GM13977 (cell line): ENCODE measurements at places on chromosomes 16 and 17.

DNA sequence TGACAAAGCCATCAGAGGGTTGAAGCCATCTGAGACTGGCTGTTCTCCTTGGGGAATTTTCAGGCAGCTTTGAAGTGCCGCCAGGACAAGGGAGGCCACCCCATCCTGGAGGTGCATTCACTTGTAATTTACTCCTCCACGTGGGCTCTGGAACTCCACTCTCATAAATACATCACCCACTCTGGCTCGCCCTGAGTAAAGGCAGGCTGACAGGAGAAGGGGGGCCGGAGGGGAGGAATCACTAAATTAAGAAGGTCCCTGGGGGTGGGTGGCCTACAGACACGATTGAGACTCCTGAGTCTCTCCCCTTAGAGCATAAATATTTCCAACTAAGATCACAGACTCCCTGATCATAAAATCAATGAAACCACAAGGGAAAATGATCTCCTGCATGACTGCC is 56.3 kb upstream of the HNF1B start:
- DNase-seq = no peak

DNA sequence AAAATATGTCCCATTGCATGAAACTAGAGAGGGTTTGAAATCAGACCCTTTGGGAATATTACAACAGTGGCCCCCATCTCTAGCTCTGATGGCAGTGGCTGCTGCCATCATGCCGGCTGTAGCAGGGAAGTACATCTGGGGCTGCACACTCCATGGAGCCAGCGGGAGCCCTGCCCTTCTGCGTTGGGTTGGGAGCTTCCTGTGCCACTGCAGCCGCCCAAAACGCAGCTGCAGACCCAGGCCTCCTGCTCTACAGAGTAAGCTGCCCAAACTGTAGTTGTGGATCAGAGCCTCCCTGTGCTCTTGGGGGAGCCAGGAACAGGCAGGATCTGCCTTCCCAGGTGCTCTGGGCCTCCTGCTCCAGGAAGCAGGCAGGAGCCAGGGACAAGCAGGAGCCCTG is 450.0 kb downstream of the HS3ST3B1 start:
- no peak for DNase-seq

GRCh38 chr16:58654560-58655214 is 25.1 kb upstream of the CNOT1 start:
- no peak for DNase-seq

- DNase-seq = no peak
Observed at GRCh38 chr16:57125376-57125775, 33.0 kb downstream of the CPNE2 start.

GRCh38 chr17:79019632-79020584 is 4.1 kb upstream of the C1QTNF1 start:
- no peak for DNase-seq

DNA sequence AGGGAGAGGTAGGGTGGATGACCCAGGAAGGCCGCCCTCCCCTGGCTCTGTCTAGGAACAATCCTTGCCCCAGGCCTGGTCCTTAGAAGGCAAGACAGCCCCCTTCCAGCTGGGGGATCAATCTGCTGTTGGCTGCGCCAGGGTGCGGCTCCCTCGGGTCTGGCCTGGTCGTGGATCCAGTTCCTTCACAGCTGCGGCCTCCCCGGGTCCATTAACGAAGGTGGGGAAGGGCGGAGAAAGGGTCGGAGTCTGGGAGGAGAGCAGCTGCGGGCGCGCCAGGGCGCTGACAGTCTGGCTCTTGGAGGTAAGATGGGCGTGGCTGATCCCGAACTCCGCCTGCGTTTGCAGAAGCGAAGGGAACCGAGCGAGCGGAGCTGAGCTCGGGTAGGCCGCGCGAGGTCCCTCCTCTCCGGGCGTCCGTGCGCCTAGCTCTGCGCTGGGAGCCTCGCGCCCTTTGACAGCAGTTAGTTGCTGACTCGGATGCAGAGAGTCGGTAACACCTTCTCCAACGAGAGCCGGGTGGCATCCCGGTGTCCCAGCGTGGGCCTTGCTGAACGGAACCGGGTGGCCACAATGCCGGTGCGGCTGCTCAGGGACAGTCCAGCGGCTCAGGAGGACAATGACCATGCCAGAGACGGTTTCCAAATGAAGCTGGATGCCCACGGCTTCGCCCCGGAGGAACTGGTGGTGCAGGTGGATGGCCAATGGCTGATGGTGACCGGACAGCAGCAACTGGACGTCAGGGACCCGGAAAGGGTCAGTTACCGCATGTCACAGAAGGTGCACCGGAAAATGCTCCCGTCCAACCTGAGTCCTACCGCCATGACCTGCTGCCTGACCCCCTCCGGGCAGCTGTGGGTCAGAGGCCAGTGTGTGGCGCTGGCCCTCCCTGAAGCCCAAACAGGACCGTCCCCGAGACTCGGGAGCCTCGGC is at the start of gene HSPB9:
TSS of gene HSPB9 (plus strand) at position 434 of the 933 bp plus-strand sequence. CDS start at position 481, 47 bp downstream.
- DNase-seq = no peak

- DNase-seq = no peak
Observed at GRCh38 chr17:47878203-47879027, 17.6 kb upstream of the SP2 start.

DNA sequence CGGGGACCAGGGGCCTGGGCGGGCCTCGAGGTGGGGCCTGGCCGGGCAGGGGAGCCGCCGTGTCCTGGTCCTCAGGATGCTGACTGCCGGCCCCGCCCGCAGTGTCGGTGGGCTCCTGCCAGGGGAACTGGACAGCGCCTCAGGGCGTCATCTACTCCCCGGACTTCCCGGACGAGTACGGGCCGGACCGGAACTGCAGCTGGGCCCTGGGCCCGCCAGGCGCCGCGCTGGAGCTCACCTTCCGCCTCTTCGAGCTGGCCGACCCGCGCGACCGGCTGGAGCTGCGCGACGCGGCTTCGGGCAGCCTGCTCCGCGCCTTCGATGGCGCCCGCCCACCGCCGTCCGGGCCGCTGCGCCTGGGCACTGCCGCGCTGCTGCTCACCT is 2.3 kb upstream of the PAQR4 start:
- DNase-seq = no peak

DNA sequence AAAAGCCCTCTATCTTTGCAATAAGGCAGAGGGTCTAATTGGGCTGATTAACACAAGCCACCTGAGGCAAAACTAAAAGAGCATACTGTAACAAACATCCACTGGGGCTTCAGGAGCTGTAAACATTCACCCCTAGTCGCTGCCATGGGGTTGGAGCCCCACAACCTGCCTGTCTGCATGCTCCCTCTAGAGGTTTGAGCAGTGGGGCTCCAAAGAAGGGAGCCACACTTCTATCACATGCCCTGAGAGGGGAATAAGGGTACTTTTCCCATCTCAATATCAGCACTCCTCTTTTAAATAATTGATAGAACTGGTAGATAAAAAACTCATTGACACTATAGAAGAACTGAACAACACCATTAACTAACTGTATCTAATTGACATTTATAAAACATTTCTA is 130.1 kb upstream of the COX10 start:
- no peak for DNase-seq

GRCh38 chr16:89172171-89172527 is 601 bp downstream of the CDH15 start:
- DNase-seq = no peak

DNA sequence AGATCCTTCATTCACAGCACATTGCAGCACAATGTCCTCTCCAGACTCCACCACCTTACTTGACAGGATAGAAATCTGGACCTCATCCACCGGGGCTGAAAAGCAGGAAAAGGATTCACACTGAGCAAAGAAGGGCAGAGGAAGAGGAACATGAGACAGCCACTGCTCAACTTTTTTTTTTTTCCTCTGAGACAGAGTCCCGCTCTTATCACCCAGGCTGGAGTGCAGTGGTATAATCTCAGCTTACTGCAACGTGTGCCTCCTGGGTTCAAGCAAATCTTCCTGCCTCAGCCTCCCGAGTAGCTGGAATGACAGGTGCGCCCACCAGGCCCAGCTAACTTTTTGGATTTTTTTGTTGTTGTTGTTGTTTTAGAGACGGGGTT is 34.4 kb downstream of the PECAM1 start:
- DNase-seq = no peak

DNA sequence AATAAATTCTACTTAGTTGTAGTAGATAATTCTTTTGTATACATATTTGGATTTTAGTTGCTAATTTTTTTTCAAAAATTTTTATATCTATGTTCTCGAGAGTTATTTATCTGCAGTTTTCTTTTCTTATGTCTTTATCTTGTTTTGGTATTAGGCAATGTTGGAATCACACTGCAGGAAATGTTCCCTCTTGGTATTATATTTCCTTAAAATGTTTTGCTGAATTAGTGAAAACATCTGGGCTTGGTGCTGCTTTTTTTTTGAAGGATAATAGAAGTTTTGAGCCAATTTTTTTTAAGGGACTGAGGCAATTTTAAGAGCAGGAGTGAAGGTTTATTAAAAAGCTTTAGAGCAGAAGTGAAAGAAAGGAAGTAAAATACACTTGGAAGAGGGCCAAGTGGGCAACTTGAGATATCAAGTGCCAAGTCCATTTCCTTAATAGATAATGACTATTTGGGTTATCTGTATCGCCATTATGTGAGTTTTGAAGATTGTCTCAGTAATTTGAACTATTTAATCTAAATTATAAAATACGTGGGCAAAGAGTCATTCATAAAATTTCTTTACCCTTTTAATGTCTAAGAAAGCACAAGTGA is 1390.1 kb upstream of the CDH8 start:
- DNase-seq = no peak

DNA sequence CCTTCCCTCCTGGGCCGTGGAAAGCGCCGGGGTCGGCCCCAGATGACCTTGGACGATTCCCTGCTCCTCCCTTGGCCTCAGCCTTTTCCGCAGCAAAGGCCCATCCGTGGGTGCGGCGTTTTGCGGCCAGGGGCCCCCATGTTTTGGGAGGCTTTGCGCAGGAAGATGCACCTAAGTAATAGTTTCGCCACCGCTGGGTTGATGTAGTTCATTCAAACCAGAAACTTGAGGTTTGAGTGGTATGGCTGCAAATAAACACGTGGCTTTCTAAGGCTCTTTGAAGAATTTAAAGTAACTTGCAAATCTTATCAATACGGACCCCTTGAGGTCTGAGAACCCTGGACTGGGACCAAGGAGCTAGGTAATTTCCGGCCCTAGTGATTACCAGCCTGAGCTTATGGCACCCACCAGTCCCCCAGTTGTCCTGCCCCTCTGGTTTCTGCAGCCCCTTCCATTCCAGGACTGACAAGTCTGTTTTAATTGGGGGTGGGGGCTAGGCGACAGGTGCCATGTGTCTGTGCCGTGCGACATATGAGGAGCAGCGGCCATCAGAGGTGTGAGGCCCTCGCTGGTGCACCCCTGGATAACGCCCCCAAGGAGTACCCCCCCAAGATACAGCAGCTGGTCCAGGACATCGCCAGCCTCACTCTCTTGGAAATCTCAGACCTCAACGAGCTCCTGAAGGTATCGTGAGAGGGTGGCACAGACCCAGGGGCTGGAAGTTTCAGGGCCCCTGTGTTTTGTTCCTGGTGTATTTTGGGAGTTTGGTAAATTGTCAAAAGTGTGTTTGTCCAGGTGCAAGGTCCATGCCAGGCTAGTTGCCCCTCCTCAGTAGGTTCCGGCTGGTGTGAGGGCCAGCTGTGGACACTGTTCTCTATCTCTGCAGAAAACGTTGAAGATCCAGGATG is 834 bp downstream of the MRPL12 start:
- DNase-seq = no peak

DNA sequence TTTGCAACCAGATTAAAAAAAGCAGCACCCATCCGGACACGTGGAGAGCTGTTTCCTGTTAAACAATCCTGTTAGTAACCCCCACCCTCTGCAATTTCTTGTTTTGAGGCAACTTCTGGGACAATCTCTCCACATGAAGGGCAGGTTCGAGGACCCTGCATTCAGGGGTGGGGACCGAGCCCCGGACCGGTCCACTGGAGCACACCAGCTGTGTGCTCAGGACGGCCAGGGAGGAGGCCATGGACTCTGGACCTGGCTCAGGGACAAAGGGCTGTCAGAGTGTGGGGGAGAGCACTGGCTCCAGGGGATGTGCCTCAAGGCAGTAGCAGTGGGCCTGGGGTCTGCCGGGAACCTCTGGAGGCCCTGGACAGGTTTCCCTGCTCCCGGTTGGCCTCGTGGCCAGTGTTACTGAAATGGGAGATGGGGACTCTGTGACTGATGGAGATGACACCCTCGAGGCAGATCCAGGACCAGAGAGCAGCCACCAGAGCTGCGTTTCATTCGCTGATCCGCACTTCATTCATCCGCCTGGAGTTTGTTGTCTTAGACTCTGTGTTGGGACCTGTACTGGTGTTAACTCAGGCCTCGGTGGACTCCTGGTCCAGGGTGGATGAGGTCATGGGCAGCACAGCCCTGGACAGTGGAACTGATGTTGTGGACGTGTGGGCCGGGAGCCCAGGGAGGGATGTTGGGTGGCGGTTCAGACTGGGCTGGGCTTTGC is 2.9 kb upstream of the CPNE7 start:
- DNase-seq = no peak

- DNase-seq = no peak
Observed at GRCh38 chr17:13492737-13493122, 109.0 kb downstream of the HS3ST3A1 start.

GRCh38 chr17:77748436-77748835 is 210.1 kb upstream of the TNRC6C start:
- no peak for DNase-seq

DNA sequence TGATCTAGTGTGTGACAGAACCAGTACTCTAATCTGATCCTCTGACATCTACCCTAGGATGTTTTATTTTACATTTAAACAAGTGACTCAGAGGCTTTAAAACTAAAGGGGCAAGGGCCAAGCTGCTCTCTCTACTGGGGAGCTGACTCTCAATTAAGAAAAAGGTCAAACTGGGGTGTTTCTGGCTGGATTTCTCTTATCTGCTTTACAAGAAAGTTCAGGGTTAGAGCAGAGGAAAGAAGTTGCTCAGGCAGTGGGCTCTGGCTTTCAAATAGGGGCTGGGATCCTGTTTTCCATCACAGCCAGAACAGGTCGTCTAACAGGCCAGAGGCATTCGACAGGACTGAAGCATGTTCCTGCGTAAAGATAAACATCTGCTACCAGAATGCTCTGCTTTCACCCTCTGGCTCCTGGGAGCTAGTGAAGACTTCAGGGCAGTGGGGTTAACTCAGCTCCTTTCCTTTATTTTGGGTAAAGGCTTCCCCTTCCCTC is 8.5 kb downstream of the MMP28 start:
- DNase-seq = no peak

GRCh38 chr17:49224198-49224996 is 6.2 kb downstream of the PHOSPHO1 start:
- peak; percentile 59 for DNase-seq
